ENCODE measurements at places on chromosomes 1 and 21.

DNA sequence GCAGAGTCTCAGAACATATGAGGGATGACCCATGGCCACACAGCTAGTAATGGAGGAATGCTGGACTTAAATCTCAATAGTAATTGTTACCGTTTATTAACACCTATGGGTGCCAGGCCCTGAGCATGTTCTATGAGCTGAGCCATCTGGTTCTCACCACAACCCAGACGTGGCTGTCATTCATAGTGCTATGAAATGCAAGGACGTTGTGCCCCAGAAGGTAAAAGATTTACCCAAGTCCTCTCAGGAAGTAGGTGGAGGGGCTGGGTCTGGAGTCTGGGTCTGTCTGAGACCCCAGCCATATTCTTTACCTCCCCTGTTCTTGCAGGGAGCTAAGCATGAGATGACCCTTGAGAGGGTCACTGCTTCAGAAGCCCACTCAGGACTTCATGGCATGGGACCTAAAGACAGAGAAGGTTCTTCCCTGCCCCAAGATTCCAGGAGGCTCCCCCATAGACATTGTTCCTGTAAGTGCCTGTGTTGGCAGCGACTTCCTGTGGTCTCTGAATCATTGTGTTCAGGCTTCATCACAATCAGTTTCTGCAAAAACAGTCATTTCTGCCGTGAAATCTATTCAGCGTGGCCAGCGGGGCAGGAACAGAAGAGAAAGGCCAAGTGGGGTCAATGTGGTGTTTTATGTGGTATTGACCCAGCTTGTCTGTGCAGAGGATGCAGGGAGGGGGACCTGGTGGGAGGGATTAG is 475.4 kb downstream of the PTPRU start:
- no peak for DNase-seq

GRCh38 chr1:167601442-167602383 is 28.3 kb upstream of the RCSD1 start:
- no peak for DNase-seq

DNA sequence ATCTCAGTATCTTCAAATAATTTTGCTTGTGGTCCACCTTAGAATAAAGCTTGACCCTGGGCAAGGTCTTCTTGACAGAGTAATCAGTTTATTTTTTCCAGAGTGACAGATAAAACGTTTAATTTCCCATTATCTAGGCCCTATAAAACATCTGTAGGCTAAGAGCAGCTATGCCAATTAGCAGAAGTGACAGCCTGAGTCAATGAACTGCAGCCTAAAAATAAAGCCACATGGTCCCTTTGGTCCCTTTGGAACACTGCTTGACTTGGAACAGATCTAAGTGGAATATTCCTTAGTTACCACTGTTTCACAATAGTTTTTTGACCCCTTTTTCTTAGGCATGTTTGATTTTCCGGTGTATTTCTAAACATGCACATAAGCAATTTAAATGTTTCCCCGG is 6.3 kb upstream of the RGS13 start:
- DNase-seq, result no peak

- DNase-seq, result no peak
These were observed 3.9 kb downstream of the DISP3 start for GRCh38 chr1:11482701-11483479.

DNA sequence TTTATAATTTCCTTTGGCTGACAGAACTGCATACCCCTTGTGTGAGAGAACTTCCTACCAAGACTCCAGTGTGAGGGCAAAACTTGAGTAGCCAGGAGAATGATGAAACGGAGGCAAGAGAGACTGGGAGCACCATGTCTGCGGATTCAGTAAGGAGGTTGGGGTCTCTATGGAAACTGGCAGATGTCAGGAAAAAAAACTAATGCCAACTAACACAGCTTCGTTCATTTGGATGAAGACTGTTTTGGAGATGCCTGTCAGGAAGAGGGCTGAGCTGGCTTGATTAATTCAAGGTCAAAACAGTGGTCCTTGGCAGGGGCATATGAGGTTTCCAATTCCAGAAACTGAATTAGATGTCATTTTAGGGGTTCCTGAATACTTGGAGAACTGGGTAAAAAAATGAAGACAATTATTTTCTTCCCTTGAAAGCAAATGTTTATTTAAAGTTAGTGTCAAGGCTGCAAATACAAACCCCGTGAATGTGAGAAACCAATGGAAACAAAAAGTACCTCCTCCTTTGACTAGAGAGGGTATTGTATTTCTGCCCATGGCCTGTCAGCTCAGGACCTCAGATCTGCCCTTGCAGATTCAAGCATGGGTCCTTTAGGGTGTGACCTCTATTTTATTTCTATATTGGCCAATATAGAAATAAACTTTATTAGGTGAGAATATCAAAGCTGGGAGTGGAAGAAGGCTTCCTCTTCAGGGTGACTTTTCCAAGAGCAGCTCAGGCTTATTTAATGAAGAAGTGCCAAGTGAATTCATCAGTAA is 110.5 kb downstream of the MAST2 start:
- no peak for DNase-seq

GRCh38 chr1:19814244-19814661 is 830 bp downstream of the RNF186 start:
- DNase-seq, result no peak

Data from stimulated activated CD4-positive, alpha-beta T cell treated with anti-CD3 and anti-CD28 coated beads, Interleukin-1b, Interleukin-23, amount 100 ng/mL, for 1 hour (primary cell).